ENCODE measurements at places on chromosomes 12 and 14.

GRCh38 chr12:52080403-52081251 is 1.1 kb downstream of the SMIM41 start:
- no peaks in the 10 kb centered on the region for H3K27me3 ChIP-seq
- H3K4me3 ChIP-seq = no peak overlapping the region
- H3K4me1 ChIP-seq = peaks cover 18% of the 10 kb centered on the region

- no peak overlapping the region for H3K4me3 ChIP-seq
- DNase-seq = no peak
- no peak overlapping the region for H3K27ac ChIP-seq
- peaks cover 13% of the 10 kb centered on the region for H3K4me1 ChIP-seq
- H3K36me3 ChIP-seq = peaks cover 9% of the 10 kb centered on the region
Observed at GRCh38 chr12:125070112-125070511, 4.9 kb downstream of the AACS start.

DNA sequence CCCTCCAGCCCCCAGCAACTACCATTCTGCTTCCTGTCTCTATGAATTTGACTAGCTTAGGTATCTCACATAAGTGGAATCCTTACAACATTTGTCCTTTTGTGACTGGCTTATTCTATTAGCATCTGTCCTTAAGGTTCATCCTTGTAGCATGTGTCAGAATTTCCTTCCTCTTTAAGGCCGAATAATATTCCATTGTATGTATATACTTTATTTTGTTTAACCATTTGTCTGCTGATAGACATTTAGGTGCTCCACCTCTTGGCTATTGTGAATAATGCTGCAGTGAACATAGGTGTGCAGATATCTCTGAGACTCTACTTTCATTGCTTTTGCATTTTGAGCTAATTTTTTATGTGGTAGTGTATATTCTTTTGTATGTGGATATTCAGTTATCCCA is 75.7 kb downstream of the SPATS2 start:
- H3K27me3 ChIP-seq = no peaks in the 10 kb centered on the region
- H3K4me1 ChIP-seq = no peaks in the 10 kb centered on the region
- peaks cover 2% of the 10 kb centered on the region for H3K36me3 ChIP-seq
- H3K4me3 ChIP-seq = no peak overlapping the region
- no peak for DNase-seq

GRCh38 chr14:57060276-57060955 is 208.3 kb downstream of the EXOC5 start:
- H3K27ac ChIP-seq = no peak overlapping the region
- peaks cover 12% of the 10 kb centered on the region for H3K4me1 ChIP-seq
- no peak overlapping the region for H3K4me3 ChIP-seq
- no peak for DNase-seq

- no peak overlapping the region for H3K27ac ChIP-seq
- DNase-seq = no peak
- no peaks in the 10 kb centered on the region for H3K36me3 ChIP-seq
- H3K27me3 ChIP-seq = peaks cover 21% of the 10 kb centered on the region
- H3K4me1 ChIP-seq = peaks cover 4% of the 10 kb centered on the region
- no peak overlapping the region for H3K4me3 ChIP-seq
Observed at GRCh38 chr14:61253064-61253738, 27.9 kb downstream of the TMEM30B start.

DNA sequence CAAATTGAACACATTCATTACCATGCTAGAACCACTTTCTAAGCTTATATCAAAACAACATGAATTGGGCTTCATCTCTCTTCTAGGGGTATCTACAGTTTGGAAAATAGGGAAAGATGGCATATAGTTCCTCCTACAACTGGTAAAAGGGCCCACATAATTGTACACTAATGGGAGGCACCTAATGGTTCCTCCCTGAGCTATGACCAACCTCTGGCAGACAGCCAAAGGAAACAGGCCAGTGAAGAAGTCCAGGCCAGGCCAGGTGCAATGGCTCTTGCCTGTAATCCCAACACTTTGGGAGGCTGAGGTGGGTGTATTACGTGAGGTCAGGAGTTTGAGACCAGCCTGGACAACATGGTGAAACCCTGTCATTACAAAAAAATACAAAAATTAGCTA is 23.2 kb upstream of the APOF start:
- no peaks in the 10 kb centered on the region for H3K36me3 ChIP-seq
- peaks cover 2% of the 10 kb centered on the region for H3K27me3 ChIP-seq
- no peak overlapping the region for H3K4me3 ChIP-seq
- no peak overlapping the region for H3K27ac ChIP-seq

DNA sequence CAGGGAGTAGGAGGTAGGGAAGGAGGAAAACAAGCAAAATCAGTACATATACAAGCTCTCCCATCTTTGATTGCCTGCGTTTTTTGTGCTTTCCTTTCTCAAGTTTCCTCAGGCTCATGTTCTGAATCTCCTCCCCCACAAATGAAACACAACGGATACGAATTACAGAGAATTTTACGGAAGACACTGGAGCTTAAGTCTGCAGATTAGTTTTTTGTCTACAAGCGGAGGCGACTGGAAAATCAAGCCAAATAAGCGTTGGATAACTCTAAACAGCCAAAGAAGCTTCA is 612 bp downstream of the WBP11 start:
- H3K4me1 ChIP-seq = peaks cover 33% of the 10 kb centered on the region
- peaks cover 28% of the 10 kb centered on the region for H3K36me3 ChIP-seq
- H3K4me3 ChIP-seq = no peak overlapping the region
- H3K27ac ChIP-seq = no peak overlapping the region
- DNase-seq = no peak
- no peaks in the 10 kb centered on the region for H3K27me3 ChIP-seq

GRCh38 chr14:31440280-31440679 is 17.0 kb downstream of the DTD2 start:
- H3K27ac ChIP-seq = no peak overlapping the region
- no peak for DNase-seq
- H3K27me3 ChIP-seq = no peaks in the 10 kb centered on the region
- no peak overlapping the region for H3K4me3 ChIP-seq
- peaks cover 12% of the 10 kb centered on the region for H3K36me3 ChIP-seq
- H3K4me1 ChIP-seq = no peaks in the 10 kb centered on the region

GRCh38 chr12:117140397-117141096 is 41.3 kb upstream of the TESC start:
- no peak overlapping the region for H3K4me3 ChIP-seq
- H3K27me3 ChIP-seq = no peaks in the 10 kb centered on the region
- peaks cover 15% of the 10 kb centered on the region for H3K36me3 ChIP-seq
- no peak overlapping the region for H3K27ac ChIP-seq
- peaks cover 10% of the 10 kb centered on the region for H3K4me1 ChIP-seq

- no peaks in the 10 kb centered on the region for H3K27me3 ChIP-seq
- H3K27ac ChIP-seq = no peak overlapping the region
- no peak for DNase-seq
- peaks cover 45% of the 10 kb centered on the region for H3K4me1 ChIP-seq
- H3K36me3 ChIP-seq = peaks cover 3% of the 10 kb centered on the region
Observed at GRCh38 chr14:61586544-61587055, 108.7 kb upstream of the HIF1A start.

- no peaks in the 10 kb centered on the region for H3K27me3 ChIP-seq
- H3K4me1 ChIP-seq = no peaks in the 10 kb centered on the region
- H3K27ac ChIP-seq = no peak overlapping the region
- H3K36me3 ChIP-seq = no peaks in the 10 kb centered on the region
- DNase-seq = no peak
Observed at GRCh38 chr12:103085541-103085940, 128.1 kb downstream of the ASCL1 start.

GRCh38 chr12:22283006-22283506 is 51.5 kb downstream of the ST8SIA1 start:
- peaks cover 3% of the 10 kb centered on the region for H3K27me3 ChIP-seq
- H3K36me3 ChIP-seq = no peaks in the 10 kb centered on the region
- peaks cover 3% of the 10 kb centered on the region for H3K4me1 ChIP-seq
- no peak overlapping the region for H3K4me3 ChIP-seq
- H3K27ac ChIP-seq = no peak overlapping the region

GRCh38 chr12:55727643-55728185 is 1.1 kb downstream of the CD63 start:
- peaks cover 59% of the 10 kb centered on the region for H3K4me1 ChIP-seq
- H3K27me3 ChIP-seq = no peaks in the 10 kb centered on the region
- DNase-seq = no peak
- peak overlapping the region; percentile 84 for H3K4me3 ChIP-seq
- peaks cover 35% of the 10 kb centered on the region for H3K36me3 ChIP-seq

- no peaks in the 10 kb centered on the region for H3K36me3 ChIP-seq
- no peaks in the 10 kb centered on the region for H3K27me3 ChIP-seq
- H3K4me3 ChIP-seq = no peak overlapping the region
- no peak for DNase-seq
Observed at GRCh38 chr12:39935275-39935674, 170.6 kb downstream of the SLC2A13 start.
